ENCODE measurements at places on chromosomes 4 and X. TPM values are rescaled to one million over a fixed set of nuclear protein-coding genes. Genes with fewer than 3 reads are reported as not detected.

DNA sequence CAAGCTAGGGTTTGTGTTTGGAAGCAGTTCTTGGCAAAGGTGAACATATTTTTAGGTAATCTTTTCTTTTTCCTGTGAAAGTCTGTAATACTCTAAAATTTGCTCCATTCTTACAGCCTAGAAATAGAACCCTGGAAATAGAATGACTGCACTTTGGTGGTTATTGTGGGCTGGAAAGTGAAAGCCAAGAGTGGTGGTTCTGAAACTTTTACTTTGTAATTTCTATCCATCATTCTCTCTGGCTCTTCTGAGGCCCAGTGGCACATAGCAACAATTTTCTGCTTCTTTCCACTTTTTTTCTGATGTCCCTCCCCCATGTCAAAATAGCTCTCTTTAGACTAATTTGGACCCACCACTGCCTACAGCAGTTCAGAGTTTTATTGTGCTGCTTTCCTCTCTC is 300.4 kb upstream of the RPS6KA3 start:
- DNase-seq: no peak

DNA sequence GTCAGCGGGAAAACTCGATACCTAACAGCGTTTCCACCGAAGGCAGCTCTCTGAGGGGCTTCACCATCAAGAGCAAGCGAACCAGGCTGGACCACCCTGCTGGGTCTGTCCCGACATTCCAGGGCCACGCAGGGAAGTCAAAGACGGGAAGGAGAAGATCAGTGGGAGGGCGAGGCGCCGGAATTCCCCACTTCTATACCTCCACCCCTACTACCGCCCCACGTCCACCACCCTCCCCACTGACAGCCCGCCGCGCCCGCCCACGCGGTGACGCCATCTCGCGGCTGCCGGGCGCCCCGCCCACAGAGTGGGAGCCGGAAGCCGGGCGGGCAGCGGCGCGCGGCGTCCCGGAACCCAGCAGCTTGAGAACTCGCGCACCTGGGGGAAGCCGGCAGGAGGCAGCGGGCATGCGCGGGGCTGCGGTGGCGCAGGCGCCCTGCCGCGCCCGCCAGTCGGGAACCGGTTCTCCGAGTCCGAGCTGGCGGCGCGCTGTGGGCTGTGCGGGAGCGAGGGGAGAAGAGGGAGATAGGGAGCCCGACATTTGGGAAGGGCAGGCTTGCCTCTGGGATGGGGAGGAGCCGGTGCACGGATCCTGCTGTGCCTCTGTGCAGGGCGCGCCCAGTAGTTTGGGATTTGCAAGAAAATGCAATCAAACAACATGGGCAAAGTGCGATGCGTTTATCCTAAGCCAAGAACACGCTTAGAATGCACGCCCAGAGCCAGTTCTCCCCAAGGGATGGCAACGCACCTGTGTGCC is 3.2 kb upstream of the STIM2 start:
- DNase-seq: peak; percentile 97

GRCh38 chrX:71301195-71301924 is at the start of gene ITGB1BP2:
ITGB1BP2 (plus strand) TSS chrX:71301750; CDS start chrX:71301807, 57 bp downstream.
- DNase-seq: no peak

- DNase-seq: no peak
These were observed 21.3 kb upstream of the SULT1B1 start for GRCh38 chr4:69781458-69782418.

- peak; percentile 62 for DNase-seq
These were observed 1.1 kb downstream of the TAFAZZIN start for GRCh38 chrX:154412468-154412867.

DNA sequence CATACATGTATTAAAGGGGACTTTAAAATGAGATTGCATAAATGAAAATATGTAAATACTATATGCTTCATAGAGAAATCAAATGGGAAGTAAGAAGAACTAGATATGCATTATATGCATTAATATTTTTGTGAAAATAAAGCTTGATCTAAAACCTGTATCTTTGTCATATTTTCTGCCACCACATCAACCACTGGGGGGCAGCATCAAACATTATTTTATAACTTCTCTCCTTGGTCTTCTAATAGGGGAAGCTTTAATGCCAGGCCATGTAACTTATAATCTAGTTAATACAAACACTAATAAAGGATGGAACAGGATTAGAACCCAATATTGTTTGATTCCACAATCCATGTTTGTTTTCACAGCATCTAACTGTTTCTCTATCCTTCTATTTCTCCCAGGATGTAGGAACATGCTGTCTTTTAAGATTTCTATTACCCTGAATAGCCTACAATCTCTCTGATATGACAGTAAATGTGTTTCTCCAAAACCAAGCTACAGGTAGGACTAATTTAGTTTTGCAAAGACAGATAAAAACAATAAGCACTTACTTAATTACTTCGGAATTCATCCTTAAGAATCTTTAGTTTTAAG is 10.0 kb downstream of the QRFPR start:
- peak; percentile 24 for DNase-seq

DNA sequence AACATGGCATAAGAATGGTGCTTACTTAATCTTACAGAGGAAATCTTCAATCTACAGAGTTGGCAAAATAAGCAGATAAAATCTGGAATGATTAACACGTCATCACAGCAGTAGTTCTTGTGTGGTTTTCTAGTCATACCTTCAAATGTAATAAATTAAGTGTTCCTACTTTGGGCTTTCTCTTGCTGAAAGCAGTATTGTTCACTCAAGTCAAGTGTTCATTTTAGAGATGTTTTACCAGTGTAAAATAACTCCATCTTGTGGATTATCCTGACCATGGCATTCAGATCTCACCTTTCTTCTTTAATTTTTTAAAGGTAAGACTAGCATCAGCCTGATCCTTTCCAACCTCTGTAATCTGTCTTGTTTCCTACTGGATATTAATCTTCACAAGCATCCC is 72.9 kb downstream of the ADAMTS3 start:
- DNase-seq: no peak

DNA sequence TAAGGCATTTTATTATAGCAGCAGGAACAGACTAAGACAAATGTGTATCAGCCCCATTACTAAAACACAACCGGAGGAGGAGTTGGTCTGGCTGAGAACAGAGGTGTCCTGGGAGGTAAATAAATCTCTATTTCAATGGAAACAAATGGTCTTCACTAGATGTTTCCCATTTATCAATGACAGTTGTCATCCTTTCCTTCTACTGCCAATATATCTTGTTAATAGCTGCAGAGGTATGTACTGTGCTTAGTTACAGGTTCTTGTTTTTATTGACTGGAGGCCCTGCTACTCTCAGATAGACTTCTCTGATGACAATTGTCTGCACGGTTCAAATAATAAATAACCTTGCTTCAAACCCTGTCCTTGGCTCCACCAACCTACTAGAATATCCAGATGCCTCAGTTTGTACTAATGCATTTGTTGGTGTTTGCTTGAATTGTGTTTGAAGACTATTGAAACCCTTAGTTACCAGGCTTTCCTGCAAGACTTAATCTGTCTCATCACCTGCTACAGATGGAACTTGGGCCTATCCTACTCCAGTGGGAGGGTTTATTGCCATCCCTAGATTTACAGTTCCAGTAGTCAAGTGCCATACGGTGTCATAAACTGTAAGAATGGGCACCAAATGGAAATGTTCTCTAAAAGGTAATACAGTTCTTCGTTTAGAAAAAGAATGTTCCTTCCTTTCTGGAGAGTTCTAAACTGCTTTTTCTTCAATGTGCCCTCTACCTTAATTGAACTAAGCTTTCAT is 29.8 kb upstream of the HPGDS start:
- DNase-seq: no peak

GRCh38 chr4:100100985-100101384 is 89.3 kb downstream of the DDIT4L start:
- peak; percentile 49 for DNase-seq

- DNase-seq: no peak
These were observed 137.0 kb downstream of the PPP3CA start for GRCh38 chr4:101210331-101210730.

ZXDA gene
- total RNA-seq: 15.3 TPM

CLDN34 gene
- not detected for total RNA-seq

GDPD2 gene
- total RNA-seq: not detected

RASGEF1B gene
- total RNA-seq: 141 TPM

Data from B cell (primary cell).